NCI-H1105 treated with DMSO at 0.1 percent for 48 hours (cell line): ENCODE measurements at places on chromosomes 5 and 9.

- DNase-seq: no peak
These were observed 26.9 kb downstream of the KLHL3 start for GRCh38 chr5:137708796-137709559.

DNA sequence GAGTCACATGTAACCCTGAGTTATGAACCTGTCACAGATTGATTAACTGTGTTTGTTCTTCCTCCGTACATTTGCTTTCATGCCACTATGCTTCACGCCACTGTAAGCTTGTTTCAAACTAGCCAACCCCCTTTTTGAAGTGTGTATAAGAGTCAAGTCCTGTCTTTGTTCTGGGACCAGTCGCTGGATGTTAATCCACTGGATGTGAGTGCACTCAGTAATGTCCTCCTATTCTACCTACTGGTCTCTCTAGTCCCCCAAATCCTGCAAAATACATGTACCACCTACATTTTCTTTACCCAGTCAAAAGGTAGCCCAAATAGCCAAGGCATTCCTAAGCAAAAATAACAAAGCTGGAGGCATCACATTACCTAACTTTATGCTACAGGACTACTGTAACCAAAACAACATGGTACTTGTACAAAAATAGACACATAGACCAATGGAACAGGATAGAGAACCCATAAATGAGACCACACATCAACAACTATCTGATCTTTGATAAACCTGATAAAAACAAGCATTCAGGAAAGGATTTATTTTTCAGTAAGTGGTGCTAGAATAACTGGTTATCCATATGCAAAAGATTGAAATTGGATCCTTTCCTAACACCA lies 1139.1 kb upstream of the SEMA6A start:
- no peak for DNase-seq

GRCh38 chr5:172659909-172660628 lies 19.0 kb downstream of the NEURL1B start:
- no peak for DNase-seq

DNA sequence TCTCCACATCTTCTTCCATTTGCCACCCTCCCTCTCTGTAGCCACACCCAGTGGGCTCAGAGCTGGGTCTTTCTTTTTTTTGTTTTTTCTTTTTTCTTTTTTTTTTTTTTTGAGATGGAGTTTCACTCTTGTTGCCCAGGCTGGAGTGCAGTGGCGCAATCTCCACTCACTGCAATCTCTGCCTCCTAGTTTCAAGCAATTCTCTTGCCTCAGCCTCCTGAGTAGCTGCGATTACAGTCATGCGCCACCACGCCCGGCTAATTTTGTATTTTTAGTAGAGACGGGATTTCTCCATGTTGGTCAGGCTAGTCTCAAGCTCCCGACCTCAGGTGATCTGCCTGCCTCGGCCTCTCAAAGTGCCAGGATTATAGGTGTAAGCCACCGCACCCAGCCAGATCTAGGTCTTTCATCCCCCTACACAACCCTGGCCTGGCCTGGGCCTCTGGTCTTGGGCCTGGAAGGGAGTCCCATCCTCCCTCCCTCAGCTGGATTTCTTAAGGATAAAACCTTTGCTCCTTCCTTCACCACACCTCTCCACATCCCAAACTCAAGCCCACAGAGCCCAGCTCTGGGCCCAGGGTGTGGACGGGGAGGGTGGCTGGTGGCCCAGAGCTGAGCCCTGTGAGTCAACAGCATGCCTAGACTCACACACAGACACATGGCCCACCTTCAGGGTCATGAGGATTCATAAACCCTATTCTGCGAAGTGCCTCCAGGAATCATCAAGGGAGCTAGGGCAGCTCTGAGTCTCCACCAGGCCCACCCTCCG lies 18.8 kb upstream of the KCNIP1 start:
- no peak for DNase-seq

GRCh38 chr5:57324181-57324580 lies 150.3 kb downstream of the GPBP1 start:
- DNase-seq: no peak

GRCh38 chr5:6423327-6424109 lies 25.1 kb upstream of the UBE2QL1 start:
- no peak for DNase-seq

DNA sequence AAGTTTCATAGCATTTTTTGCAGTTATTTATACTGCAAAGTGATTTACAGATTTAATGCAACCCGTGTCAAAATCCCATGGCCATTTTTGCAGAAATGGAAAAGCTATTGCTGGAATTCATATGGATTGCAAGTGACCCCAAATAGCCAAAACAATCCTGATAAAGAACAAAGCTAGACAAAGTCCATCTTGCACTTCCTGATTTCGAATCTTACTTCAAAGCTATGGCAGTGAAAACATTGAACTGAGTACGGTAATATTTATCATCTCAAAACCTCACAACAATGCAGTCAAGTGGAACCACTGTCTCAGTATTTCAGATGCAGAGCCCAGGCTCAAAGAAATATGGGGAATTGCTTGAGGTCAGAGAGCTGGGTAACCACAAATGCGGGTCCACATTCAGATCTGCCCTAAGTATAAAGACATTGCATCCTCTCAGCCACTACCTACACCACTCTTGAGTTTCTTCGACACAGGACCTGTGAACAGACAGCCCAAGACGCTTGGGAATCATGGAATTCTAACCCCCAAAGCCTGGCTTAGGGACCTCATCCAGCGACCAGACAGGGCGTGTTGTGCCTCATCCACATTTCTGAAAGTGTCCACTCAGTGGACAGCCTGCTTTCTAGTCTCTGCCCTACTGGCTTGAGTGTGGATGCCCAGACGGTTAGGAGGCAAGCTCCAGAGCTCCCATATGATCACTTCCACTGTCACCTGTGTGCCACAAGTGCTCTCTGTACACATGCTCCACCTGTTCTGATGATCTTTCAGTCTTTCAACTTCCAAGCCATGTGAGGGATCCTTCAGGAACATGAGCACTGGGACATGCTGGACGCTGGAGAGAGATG lies 39.3 kb upstream of the KCNIP1 start:
- no peak for DNase-seq

DNA sequence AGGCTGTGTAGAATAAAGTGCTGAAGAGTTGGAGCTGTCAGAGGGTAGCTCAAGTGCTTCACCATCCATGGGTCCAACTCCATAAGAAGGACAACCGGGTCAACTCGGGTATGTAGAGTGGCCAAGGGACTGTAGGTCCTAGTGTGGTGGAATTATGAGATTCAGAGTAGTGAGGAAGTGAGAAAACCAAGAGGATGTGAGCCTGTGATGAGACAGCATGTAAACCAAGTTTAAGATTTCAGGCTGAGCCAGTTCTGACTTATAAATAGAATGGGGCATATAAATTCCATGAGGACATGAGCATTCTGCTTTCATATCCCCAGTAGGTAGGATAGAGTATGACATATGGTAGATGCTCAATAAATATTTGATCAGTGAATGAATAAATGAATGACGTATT lies 96.3 kb downstream of the CFAP95 start:
- no peak for DNase-seq

GRCh38 chr9:127726871-127727270 lies 8.2 kb downstream of the TOR2A start:
- no peak for DNase-seq

DNA sequence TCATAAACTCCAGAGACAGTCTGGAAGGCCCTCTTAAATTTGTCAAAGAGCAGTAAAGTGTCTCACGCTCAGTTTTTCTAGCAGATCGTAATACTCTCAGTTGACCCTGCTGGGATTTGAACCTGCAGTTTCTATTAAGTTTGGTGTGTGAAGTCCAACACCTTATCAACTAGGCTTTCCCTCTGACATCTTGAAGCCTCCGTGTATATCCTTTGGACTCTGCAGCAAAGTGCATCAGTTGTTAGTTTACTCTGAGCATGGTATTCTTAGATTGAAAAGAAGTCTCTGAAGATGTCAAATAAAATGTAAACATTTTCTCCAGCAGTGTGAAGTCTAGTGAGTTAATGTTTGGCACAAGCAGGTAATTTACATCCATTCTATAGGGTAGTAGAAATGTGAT lies 2.4 kb downstream of the FUBP3 start:
- no peak for DNase-seq

- DNase-seq: peak; percentile 71
These were observed 105.6 kb upstream of the TXNDC8 start for GRCh38 chr9:110443146-110443865.

GRCh38 chr9:102985162-102985895 lies 9.8 kb upstream of the CYLC2 start:
- no peak for DNase-seq

GRCh38 chr5:56055287-56055686 lies 60.5 kb upstream of the IL6ST start:
- DNase-seq: no peak

GRCh38 chr5:121384359-121384758 lies 467.3 kb upstream of the FTMT start:
- no peak for DNase-seq

DNA sequence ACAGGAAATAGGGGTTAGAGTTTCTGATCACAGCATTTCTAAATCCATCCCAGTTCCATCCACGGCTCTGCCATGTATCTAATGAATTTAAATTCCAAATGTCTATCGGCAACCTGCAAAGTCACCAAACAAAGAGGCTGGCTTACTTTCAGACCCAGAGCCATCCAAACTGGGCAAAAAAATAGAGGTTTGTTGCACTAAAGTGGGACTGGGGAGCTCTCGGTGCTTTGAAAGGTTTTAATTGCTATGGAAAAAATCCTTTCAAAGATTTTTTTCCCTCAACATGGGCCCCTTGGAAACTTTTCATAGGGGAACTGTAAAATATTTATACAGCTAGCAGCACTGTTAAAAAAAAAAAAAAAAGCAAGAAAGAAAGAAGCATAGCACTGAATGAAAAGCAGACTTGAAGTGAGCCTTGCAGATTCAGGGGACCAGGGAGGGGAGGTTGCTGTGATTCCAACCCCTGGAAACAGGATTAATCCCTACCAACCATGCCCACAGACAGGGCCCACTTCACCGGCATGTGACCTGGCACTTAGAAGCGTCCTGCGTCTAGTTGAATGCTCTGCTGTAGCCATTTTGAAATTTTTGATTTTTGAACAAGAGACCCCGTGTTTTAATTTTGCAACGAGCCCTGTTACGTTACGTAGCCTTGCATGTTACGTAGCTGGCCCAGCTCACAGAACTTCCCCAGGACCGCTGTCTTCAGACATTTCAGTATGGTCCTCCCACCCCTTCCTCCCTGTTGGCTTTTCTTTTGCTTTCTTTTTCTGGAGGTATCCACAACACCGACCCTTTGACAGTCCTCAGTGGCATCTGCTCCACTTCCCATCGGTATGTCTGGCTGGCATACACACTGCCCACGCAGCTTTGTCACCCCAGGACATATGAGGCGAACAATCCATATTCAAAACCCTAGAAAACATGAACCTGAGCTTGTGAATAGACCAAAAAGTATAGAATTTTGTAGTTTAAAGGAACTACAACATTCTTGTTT lies 105.3 kb upstream of the NFIB start:
- DNase-seq: no peak

DNA sequence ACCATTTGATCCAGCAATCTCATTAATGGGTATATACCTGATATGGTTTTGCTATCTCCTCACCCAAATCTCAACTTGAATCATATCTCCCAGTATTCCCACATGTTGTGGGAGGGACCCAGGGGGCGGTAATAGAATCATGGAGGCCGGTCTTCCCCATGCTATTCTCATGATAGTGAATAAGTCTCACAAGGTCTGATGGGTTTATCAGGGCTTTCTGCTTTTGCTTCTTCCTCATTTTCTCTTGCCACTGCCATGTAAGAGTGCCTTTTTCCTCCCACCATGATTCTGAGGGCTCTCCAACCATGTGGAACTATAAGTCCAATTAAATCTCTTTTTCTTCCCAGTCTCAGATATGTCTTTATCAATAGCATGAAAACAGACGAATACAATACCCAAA lies 74.5 kb upstream of the APC start:
- no peak for DNase-seq

DNA sequence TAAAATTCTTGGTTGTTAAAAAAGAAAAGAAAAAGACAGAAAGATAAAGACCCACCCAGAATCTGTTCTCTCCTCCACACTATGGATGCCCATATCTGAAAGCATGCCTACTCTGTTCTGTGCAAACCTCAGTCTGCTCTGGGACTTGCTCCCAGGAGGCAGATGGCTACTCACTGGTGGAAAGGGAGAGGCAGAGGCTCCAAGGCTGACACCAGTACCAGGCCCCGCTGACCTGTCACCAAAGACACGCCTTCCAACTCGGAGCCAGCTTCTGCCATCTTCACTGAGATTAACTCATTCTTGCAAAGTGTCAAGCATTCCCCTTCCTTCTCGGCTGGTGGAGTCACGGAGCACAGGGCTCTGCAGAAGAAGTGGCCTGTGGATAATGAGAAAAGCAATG lies 21.6 kb downstream of the SH3TC2 start:
- no peak for DNase-seq

DNA sequence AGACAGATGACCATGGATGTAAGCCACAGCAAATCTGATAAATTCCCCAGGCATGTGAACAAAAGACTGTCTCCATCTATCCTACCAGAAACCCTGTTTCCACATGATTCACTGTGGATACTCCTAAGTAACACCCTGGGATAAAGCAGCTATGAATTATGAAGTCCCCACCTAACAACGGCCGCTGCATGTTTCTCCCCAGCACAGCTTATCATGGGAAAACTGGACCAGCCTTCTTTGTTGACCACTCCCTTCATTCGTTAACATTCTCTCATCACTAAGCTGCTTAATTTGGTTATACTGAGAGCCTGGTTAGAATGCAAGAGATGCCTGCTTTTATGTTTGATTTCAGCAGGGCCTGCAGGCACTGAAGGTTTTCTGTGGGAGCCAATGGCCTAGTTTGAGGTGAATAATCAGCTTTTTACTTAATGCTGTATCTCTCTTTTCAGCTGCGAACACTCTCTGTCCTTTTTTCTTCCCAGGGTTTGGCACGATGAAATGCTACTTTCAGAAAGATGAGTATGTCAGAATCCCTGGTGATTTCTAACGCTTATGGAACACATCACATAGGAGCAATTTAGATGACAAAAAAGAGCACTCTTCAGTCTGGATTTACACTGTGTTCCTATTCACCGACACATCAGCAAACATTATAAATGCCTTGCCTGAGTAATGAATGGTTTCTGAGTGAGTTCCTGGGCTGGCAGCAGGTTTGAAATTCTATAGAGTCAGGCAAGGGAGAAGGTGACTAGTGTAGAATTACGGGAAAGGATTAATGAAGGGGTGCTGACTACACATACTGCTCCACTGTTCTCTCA lies 318.4 kb upstream of the ZNF608 start:
- DNase-seq: no peak

DNA sequence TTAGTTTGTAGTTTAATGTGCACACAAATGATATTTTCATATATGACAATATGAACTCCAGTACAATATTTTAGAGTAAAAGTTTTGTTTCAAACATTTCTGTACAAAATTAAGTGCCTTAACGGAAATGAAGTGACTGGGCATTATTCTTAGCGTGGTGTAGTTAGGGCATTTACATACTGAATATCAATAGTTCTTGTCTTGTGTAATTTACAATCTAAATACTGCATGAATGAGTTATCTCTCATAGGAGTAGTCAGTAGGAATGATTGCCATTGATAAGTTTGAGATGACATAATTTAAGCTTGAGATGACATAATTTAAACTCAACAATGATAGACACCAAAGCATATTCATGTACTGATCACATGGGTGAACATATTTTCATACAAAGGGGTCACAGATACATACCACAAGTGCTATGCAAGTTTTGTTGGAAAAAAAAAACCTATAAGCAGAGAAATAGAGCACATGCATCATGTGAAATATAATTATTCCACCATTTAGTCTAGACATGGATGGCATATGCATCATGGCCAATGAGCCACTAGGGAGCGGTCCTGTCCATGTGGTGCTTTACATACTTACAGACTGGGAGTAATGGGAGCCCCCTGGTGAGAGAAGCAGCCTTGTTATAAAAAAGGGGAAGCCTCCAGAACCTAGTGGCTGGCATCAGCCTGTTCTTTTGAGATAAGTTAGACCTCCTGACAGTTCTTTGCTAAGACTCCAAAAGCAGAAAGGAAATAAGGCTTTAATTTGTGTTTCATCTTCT lies 1523.9 kb downstream of the MAT2B start:
- no peak for DNase-seq
